Activated gamma-delta T cell (primary cell): ENCODE measurements at places on chromosomes 6 and 20.

GRCh38 chr6:85435851-85436250 is 14.0 kb upstream of the NT5E start:
- no peak for DNase-seq

DNA sequence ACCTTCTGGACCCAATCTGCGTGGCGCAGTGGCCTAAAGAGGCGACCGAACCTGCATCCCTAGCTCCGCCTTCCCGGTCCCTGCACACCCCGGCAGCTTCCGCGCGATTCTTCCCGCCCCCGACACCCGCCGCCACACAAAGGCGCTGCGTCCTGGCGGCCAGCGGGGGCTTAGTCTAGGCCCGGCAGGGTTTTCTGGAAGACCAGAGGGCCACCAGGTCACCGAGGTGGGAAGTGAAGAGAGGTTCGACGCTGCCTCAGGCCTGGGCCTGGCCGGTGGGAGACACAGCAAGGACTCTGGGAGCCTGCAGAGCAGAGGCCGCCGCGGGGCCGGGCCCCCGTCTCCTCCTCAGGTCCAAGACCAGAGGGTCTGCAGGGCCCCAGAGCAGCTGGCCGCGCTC is 154.9 kb downstream of the OR2B2 start:
- DNase-seq, result peak; percentile 28

- DNase-seq, result no peak
These were observed 75.3 kb upstream of the CCN6 start for GRCh38 chr6:111978532-111979149.

DNA sequence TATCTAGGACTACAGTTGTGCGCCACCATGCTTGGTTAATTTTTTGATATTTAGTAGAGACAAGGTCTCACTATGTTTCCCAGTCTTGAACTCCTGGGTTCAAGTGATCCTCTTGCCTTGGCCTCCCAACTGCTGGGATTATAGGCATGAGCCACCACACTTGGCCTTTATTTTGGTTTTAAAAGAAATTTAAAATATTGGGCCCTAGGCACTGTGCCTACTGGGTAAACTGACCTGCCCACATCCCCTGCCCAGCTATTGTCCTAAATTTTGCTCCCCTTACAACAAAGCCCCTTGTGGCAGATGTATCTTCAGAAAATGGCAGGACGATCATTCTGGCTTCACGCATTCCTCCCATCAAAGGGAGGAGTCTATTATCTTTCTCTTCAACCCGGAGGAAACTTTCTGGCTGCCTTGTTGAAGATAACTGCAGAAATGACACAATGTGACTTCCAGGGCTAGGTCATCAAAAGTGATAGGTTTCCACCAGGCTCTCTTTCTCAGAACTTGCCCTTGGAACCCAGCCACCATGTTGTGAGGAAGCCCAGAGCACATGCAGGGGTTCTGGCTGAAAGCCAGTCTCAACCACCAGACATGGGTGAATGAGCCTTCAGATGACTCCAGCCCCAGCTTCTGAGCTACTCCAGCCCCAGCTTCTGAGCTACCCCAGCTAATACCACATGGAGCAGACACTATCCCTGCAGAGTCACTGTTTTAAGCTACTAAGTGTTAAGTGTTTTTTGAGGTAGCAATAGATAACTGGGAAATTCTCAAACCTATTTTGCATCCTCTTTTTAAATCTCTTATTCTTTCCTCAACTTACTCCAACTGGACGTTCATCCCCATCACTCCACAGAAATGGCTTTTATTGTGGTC is 4.6 kb upstream of the GUCA1B start:
- DNase-seq, result no peak

GRCh38 chr6:101741474-101742171 is 348.1 kb downstream of the GRIK2 start:
- DNase-seq, result no peak

DNA sequence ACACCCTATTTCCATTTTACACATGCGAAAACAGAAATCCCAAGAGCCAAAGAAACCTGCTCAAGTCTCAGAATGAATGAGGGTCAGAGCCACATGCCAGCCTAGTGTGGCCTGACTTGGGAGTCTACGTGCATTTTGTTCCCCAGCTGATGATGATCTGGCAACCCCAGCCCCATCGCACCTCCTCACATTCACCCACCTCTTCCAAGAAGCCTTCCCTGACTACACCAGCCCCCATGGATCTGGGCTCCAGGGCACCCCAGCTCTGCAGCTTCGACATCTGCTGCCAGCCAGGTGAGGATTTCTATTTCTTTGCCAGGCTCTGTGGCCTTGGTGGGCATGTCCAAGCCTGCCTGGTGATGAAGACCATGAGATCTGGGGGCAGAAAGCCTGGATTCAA is 41.0 kb downstream of the ANGPT4 start:
- no peak for DNase-seq

GRCh38 chr6:74891349-74891831 is 314.5 kb downstream of the COL12A1 start:
- no peak for DNase-seq

DNA sequence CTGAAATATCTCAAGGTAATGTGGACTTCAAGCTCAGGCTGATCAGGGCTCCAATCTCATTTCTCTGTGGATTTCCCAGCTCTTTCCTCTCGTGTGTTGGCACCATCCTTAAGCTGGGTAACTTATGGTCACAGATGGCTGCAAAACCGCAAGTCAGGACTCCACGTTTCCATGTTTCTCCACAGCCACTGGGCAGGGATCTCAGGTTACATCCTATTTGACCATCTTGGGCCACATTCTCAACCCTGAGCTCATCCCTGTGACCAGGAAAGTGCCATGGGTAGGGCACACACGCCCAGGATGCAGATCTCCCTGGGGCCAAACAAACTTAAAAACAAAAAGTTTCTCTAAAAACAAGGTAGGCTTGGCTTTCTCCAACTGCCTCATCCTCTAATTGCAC is 15.4 kb downstream of the RPS6KA2 start:
- no peak for DNase-seq

- no peak for DNase-seq
These were observed 112.7 kb downstream of the ZNF217 start for GRCh38 chr20:53480913-53481312.

- no peak for DNase-seq
These were observed 17.2 kb downstream of the SAMD5 start for GRCh38 chr6:147525519-147526209.

- DNase-seq, result no peak
These were observed 349.1 kb upstream of the GJE1 start for GRCh38 chr6:141783585-141783984.

DNA sequence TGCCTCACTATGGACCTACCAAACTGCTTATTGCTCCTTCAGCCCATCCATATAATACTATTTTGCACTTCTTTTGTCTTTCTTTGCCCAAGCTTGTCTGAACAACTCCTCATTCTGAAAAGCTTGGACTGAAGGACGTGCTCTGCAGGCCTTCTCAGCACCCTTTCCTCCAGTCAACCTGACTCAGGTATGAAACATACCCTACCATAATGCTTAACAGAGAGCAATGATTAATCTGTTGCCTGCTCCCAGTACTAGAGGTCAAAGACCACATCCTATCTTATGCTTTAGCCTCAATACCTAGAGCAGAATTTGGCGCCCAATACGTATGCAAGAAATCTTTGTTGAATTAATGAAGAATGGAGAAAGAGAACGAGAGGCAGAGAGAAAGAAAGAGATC is 55.2 kb downstream of the ATXN1 start:
- DNase-seq, result no peak

DNA sequence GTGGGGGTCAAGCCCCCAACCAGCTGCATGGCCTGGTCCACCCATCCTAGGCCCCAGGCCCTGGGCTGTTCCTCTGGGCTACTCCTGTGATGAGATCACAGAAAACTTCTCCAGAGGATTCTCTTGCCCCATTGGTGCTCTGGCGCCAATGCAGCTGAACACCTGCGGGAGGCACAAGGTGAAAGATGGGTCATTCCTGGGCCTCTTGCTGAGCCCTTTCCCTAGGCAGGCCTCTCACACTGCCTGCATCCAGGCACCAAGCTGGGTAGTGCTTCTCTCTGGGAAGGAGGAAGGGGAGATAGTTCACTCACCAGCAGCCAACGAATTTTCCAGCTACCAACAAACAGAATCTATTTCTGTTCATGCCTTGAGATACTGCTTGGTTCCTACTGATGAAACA is 142.1 kb downstream of the PXDC1 start:
- no peak for DNase-seq

GRCh38 chr20:4153251-4153650 is 137.9 kb upstream of the RNF24 start:
- no peak for DNase-seq

- no peak for DNase-seq
These were observed 63.4 kb downstream of the PRDM1 start for GRCh38 chr6:106149472-106150069.

GRCh38 chr6:62541502-62541901 is 255.5 kb upstream of the KHDRBS2 start:
- DNase-seq, result no peak

GRCh38 chr20:40637176-40637575 is 51.9 kb downstream of the MAFB start:
- DNase-seq, result no peak

- DNase-seq, result no peak
These were observed 3.6 kb downstream of the B3GALT4 start for GRCh38 chr6:33280539-33280938.

DNA sequence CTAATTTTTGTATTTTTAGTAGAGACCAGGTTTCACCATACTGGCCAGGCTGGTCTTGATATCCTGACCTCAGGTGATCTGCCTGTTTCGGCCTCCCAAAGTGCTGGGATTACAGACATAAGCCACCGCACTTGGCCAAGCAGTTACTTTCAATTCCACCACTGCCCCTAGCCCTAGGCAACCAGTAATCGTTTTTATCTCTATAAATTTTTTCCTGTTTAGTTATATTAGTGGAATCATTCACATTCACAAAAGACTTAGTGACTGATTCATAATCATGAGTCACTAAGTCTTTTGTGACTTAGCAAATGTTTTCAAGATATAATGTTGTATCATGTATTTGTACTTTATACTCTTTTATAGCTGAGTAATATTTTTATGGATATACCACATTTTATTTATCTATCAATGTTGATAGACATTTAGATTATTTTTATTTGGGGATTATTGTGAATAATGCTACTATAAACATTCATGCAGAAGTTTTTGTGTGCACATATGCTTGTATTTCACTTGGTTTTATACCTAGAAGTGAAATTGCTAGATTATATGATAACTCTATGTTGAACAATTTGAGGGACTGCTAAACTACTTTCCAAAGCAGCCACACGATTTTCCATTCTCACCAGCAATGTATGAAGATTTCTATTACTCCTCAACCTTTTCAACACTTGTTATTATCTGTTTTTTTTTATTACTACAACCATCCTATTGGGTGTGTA is 421.4 kb upstream of the ID4 start:
- no peak for DNase-seq

- DNase-seq, result no peak
These were observed 303.4 kb downstream of the PLCB1 start for GRCh38 chr20:8435285-8436035.

- DNase-seq, result no peak
These were observed 44.4 kb upstream of the LYRM2 start for GRCh38 chr6:89682991-89683390.

- DNase-seq, result no peak
These were observed 44.7 kb upstream of the CNKSR3 start for GRCh38 chr6:154555073-154555677.
